MG63 (cell line): ENCODE measurements at places on chromosomes 13 and 19.

DNA sequence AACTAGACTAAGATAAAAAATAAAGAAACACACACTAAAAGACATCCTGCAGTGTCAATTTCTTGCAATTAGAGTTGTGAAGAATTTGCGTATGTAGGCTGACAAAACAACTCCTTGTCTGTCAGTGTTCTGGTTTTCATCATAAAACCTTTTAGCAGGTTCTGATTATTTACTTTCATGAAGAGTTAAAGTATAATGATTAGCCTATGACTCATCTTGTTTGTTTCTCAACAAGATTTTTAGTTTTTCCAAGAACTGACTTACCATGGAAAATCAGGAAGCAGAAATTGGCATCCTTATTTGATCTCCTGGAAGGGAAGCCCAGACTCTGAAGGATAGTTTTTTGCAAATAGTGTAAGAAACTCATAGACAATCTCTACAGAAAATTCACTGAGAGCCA is 848.7 kb upstream of the PCDH9 start:
- no peak for DNase-seq

- DNase-seq = no peak
These were observed 32.3 kb downstream of the CEBPG start for GRCh38 chr19:33405553-33406461.

DNA sequence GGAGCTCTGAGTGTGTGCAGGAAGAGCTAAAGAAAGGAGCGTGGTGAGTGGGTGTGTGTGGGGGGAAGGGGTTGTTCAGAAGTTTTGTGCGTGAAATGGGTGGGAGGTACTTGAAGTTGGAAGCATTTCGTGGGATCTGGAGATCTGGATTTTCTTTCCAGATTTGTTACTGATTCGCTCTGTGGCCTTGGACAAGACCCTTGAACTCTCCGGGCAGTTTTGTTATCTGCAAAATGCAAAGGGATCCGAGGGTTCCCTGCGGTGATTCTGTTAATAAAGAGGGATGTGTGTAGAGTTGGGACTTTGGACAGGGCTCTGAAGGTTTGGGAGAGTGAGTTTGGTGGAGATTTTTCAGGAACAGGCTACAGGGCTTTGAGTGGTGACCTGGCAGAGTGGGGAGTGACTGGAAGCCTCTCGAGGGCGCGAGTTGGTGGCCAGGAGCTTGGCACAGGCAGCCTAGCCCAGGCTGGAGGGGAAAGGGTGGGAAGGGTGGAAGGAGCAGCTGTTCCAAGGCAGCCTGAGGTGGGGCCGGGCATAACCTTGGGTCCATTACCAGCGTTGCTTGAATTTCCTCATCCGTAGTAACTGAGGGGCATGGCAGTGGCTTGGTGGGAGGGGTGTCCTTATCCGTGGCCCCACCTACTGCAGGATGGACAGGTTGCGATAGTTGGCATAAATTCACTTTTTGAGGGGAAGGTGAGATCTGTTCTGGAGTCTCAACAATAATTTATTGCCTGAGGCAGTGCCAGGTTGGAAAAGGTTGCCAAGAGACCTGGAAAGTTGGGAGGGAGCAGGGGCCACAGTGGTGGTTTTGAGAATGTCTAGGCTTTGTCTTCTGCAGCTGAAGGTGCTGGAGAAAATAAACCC is 2.1 kb downstream of the ACTN4 start:
- DNase-seq = peak; percentile 64

- no peak for DNase-seq
These were observed 29.5 kb downstream of the FPR3 start for GRCh38 chr19:51824281-51825005.

GRCh38 chr19:20243629-20244028 is 76.6 kb downstream of the ZNF486 start:
- DNase-seq = no peak

DNA sequence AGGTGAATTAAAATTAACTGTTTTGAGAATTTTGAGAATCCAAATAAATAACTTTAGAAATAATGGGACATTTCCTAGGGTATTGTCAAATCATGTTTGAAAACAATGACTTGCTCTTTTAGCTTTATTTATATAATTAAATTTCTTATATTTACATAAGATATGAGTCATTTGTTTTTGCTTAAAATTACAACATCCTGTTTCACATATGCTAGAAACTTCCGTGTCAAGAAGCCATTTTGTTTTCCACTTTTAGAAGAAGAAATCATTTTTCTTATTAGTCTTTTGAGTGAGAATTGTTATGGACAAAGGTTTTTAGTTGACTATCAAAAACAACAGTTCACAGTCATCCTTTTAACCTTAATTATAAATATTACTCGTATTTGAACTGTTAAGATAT is 48.2 kb downstream of the DPY19L3 start:
- DNase-seq = no peak

- DNase-seq = no peak
These were observed 42.4 kb upstream of the USE1 start for GRCh38 chr19:17172624-17173345.

- DNase-seq = no peak
These were observed 12.0 kb downstream of the KHSRP start for GRCh38 chr19:6412447-6413091.

DNA sequence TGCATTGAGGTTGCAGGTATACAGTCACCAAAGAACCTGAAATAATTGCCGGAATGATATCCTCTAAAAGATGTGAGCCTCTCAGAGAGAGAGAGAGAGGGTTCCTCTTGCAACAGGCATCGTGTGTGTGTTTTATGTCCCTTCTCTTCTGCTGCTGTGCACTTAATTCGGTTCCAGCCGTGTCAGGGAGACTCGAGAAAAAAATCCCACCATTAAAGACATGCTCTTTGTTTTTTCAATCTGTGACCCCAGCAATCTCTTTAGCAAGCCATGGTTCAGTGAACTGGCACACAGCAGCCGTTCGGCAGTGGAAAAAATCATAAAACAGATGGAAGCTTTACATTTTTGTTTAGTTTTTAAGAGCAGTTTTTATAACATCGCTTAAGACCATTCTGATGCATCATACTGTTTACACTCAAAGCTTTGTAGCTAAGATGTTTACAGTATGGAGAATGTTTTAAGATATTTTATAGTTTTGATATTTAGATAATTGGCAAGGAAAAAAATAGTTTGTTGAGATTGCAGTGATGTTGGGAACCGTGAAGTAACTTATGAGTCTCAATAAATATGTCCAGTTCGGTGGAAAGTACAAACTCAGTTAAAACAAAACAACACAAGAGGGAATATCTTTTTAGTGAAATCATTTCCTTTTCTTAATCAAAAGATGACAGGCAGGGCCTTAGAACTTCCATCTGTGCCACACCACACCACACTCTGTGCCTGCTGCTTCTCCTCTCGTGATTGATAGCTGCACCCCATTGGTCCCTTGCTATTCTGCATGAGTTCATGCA is 31.2 kb upstream of the ZNF536 start:
- DNase-seq = no peak

DNA sequence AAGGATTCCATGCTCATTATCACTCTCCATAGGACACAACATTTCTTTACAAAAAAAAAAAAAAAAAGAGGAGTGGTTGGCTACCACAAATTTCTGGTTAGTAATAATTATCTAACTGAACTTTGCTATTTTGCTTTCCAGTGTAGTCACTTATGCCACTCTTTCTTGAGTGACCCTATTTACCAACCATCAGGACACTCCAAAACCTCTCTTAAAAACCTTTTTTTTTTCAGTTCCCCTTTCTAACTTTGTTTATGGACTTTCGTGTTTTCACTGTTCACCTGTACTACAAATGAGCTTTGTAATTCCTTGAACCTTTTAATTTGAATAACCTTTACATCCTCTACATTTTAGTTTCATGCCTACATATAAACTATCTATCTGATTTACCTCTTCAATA is 686.5 kb upstream of the PCDH9 start:
- DNase-seq = no peak

GRCh38 chr19:31783592-31783991 is 434.4 kb upstream of the TSHZ3 start:
- DNase-seq = no peak

GRCh38 chr13:24505256-24505655 is 7.3 kb downstream of the PARP4 start:
- no peak for DNase-seq

DNA sequence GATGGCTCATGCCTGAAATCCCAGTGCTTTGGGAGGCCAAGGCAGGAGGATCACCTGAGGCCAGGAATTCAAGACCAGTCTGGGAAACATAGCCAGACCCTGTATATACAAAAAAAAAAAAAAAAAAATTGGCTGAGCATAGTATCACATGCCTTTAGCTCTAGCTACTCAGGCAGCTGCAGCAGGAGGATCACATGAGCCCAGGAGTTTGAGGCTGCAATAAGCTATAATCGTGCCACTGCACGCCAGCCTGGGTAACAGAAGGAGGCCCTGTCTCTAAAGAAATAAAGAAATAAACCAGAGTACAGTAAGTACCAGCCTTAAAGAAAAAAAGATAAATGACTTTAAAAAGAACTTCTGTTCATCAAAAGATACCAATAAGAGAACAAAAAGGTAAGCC is 52.9 kb downstream of the FAM124A start:
- DNase-seq = no peak

DNA sequence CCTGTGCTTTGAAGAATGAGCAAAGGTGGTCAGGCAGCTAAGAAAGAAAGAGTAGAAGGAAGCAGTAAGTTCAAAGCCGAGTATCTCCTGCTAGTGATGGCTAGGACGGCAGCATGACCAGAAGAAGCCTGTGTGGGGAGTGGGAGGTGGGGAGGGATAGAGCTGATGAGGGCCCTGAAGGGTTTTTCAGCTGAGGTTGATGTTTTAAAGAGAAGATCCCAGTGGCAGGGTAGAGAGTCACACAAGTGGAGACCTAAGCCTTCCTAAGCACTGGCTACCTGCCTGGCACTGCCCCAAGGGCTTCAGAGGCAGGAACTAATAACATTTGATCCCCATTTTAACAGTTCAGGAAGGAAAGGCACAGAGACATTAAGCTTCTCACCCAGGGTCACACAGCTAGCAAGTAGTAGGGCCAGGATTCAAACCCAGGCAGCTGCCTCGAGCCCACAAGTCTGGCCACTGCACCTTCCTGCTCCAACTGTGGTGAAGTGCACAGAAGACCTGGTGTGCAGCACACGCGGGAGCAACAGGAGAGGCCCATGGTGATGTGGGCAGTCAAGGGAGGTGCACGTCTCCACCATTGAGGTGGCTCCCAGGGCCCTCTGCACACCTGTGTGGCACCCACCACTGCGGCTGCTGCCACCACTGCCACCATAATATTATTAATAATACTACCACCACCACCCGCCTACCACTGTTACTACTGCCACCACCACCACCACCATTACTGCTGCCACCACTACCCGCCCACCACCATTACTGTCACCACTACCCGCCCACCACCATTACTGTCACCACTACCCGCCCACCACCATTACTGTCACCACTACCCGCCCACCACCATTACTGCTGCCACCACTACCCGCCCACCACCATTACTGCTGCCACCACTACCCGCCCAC is 22.1 kb downstream of the CUL4A start:
- DNase-seq = no peak

DNA sequence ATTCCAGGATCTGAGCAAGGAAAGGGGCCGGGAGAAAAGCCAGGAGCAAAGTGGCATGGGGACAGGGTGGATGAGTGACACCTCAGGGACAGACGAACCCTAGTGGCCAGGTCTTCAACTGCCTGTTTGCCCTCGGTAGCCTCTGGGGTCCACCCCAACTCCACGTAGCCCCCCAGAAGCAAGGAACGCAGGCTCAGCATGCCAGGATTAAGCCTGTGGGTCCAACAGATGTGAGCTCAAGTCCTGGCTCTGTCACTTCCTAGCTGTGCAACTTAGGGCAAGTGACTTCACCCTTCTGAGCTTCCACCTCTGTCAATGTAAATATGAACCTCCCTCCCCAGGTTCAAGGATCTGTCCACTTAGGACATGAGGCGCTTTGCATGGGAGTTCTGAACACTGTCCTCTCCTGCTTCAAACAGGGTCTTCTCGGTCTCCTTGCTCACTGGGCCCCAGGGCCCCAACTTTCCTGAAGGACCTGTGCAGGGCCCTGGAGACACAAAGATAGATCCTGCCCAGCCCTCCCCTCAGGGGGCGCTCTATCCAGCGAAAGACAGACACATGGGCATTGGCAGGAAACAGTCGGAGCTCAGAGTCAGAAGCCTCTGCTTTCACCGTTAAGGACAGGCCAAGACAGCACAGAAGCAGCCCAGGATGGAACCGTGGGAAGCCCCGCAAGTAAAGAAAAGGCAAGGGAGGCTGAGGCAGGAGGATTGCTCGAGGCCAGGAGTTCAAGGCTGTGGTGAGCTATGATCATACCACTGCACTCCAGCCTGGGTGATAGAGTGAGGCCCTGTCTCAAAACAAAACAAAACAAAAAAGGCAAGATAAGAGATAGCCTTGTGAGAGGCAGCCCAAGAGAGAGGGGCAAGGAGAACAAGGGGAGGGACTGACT is 13.2 kb downstream of the SYDE1 start:
- no peak for DNase-seq

DNA sequence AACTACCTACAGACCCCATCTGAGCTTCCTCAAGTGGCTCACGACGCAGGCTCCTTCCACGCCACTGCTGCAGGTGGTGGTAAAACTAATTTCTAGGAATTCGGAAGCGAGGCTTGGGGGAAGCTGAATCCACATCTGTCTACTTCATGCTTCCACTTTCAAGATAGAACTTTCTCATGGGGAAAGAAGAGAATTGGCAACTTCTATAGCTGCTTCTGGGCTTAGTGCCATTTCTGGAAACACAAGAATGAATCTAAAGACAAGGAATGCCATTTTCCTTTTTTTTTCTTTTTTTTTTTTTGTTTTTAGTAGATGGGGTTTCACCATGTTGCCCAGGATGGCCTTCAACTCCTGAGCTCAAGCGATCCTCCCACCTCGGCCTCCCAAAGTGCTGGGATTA is 2.8 kb upstream of the NLRP12 start:
- DNase-seq = no peak

GRCh38 chr13:107834717-107835116 is 380.6 kb downstream of the LIG4 start:
- DNase-seq = no peak

GRCh38 chr19:3550947-3551791 is 6.2 kb downstream of the MFSD12 start:
- no peak for DNase-seq
